RWPE2 (cell line): ENCODE measurements at places on chromosomes 11 and 22.

DNA sequence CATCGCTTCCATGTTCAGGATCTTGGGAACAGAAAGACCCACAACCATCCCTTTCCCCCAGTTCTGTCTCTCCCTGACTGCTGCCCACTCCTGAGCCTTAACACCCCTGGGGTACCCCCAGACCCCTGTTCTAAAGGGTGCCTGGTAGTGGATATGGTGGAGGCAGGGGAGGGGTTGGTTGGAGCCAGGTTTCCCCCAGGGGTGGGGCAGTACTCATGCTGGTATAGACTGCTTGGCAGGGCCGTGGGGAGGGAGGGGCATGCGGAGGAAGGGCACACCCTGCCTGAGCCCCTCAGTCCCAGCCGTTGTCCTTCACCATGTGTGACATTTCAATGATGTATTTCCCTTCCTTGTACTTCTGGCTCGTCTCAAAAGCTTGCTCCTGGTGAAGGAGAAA, 4.0 kb downstream of the YPEL4 start:
- DNase-seq = no peak

- no peak for DNase-seq
These were observed 9.6 kb downstream of the NEAT1 start for GRCh38 chr11:65432100-65432650.

GRCh38 chr22:36077271-36077670, 48.6 kb upstream of the RBFOX2 start:
- DNase-seq = no peak

- peak; percentile 50 for DNase-seq
These were observed 145.9 kb downstream of the ELP4 start for GRCh38 chr11:31655483-31655882.

DNA sequence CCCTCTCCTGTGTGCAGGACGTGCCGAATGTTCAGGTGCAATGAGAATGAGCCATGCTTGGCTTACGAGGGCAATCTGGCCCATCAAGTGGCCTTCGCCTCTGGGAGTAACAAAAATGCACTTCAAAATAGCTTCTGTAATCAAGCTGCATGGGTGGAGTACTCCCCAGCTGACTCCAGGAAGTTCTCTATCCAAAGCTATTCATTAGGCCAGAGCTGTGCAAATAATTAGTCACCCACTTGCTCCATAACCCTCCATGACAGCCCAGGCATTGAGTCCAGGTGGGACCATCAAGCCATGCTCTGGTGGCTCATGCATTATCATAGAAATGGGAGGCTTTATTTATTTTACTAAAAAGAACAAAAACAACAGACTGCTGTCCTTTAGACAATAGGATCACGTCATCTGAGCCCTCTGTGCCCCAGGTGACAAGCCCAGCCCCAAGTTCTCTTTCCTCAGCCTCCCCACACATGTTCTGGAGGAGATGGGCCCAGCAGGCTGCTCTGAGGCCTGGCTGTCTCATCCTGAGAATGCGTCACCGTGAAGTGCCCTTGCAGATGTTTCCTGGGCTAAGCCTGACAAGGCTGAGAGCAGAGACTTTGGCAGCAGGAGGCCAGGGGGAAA, 244.7 kb downstream of the ETS1 start:
- DNase-seq = no peak

GRCh38 chr22:45709866-45710265, 38.2 kb downstream of the ATXN10 start:
- no peak for DNase-seq

DNA sequence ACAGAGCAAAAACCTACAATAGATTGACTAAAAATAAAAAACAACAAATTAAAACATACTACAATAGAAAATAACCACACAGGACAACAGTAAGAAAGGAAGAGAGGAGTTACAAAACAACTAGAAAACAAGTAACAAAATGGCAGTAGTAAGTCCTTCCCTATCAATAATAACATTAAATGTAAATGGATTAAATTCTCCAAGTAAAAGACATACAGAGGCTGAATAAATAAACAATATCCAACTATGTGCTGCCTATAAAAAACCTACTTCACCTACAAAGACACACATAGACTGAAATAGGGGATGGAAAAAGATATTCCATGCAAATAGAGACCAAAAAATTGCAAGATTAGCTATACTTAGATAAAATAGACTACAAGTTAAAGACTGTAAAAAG, 57.0 kb upstream of the RASSF10 start:
- DNase-seq = no peak

DNA sequence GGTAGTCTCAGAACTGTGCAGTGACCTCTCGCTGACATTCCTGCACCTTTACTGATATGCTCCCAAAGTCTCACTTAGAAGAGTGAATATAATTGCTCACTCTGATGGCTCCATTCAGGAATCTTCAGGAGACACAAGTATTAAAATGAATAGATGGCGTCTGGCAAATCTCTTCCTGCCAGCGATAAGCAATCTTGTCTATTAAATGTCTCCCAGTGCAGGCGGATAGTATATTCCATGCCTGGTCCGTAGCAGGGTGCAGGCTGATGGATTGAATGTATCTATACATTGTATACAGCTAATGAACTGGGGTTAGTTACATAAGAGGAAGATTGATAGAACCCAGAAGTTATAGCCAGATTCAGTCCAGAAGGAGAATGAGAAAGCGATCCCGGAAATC, 575.3 kb downstream of the NTM start:
- no peak for DNase-seq

- DNase-seq = no peak
These were observed 25.6 kb upstream of the SORL1-AS1 start for GRCh38 chr11:121478226-121478894.

DNA sequence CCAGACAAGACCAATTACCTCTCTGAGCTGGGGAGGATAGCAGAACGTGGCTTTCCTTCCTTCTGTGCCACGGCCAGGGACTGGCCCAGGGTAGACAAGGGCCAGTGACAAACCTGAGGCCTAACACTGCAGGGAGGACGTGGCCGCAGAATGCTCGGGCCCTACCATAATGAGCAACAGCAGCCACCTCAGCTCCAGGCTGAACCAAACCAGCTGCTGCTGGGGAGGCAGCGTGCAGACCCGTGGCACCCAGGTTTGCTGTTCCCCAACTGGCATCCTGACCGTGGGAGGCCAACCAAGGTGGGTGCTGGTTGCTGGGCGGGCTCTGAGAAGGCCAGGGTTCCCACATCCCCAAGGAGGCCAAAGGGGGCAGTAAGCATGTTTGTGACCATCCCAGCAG, 83.0 kb downstream of the MORC2 start:
- DNase-seq = peak; percentile 56

- no peak for DNase-seq
These were observed 11.0 kb downstream of the IL17REL start for GRCh38 chr22:50001388-50002231.

DNA sequence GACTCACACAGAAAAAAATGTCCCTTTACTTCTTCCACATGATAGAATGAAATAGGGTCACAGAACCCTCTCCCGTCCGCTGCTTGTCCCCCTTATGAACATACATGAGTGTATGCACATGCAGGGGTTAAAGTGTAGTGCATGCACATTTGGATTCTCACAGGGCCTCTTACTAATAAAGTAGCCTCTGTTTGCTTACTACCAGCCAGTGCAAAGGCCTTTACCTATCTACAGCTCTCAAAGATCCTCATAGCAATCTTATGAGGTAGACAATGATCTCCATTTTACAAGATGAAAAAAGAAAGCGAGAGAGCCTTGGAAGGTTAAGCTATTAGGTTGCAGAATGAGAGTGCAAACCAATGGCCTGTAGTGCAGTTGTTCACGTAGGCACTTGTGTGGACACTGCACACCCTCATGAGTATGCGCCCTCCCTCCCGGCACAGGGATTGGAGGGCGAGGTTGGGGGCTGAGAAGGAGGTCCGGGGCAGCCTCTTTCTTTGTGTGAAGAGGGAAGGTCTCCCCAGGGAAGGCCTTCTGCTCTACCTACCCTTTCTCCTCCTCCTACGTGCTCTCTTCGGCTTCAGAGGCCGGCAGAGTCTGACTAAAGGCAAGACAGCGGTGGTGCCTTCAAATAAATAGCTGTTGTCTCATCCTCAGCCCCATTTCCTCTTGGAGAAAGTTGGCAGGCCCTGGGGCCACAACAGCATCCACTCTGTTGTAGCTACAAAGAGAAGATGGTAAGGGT, 91.3 kb downstream of the CEP164 start:
- DNase-seq = no peak

DNA sequence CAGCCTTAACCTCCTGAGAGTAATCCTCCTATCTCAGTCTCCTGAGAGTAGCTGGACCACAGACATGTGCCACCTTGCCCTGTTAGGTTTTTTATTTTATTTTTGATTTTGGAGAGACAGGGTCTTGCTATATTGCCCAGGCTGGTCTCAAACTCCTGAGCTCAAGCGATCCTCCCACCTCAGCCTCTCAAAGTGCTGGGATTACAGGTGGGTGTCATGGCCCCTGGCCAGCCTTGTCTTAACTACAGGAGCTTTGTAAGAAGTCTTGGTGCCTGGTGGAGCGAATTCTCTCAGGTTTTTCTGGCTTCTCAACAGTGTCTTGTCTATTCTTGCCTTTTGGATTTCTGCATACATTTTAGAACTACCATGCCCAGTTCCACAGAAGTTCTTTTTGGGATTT, 546.4 kb downstream of the TBC1D22A start:
- DNase-seq = no peak

DNA sequence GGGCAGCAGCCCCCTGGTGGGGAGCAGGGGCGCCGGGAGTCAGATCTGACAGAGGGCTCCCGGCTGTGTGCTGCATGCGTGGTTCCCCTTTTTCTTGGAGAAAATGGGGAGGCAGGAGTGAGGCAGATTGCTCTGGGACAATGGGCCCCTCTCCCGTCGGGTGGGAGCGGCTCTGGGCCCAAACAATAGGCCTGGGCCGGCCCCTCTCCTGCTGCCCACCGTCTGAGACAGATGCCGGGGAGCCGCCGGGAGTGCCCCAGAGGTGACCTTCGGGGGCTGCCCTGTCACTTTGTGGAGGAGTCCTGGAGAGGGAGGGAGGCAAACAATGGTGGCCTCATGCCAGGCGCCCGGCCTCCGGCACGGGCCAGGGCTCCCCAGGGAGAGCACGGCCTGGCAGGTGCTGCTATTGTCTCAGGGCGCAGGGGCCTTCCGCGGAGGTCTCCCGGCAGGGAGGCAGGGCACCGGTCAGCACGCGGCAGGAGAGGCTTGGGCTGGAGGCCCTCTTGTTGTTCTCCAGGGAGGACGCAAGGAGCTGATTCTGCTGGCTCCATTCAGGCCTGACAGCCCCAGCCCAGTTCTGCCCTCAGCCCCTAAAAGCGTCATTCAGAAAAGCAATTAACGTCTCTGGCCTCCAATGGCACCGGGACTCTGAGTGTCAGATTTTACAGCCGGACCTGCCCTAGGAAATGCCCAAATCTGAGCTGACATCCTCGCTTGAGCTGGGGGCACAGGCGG, 44.8 kb downstream of the SMIM38 start:
- peak; percentile 34 for DNase-seq

DNA sequence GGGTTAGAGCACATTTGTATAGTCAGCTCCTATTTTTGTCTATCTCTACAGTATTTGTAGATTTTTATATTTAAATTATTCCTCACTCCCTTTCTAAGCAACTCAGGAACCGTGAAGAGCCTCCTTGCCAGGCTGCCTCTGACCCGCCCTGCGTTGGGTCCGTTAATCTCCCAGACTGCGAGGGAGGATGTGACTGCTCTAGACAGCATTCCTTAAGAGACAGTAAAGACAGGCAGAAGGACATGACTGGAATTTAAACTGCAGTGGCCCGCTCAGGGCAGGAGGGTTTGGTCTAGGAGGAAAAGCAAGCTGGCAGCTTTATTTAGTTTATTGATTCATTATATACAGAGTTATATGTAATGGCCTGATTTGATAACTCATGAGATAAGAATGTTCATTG, 413.7 kb downstream of the TMEM135 start:
- DNase-seq = no peak

GRCh38 chr11:83918476-83918875, 632.3 kb upstream of the CCDC90B start:
- no peak for DNase-seq

DNA sequence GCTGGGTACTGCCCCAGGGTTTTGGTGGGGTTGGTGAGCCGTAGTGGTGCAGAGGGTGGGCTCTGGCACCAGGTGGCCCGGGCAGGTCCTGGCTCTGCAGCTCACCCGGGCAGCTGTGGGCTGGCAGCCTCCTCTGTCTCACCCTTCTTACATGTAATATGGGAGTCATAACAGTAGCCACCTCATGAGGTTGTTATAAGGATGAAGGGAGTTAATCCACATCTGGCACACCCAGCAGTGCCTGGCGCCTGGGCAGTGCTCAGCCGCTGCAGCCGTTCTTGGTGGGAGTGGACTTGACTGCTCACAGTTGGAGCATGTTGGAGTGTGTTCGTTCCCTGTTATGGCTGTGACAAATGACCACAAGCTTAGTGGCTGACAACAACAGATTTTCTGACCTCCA, 28.7 kb downstream of the IGHMBP2 start:
- DNase-seq = peak; percentile 30

GRCh38 chr11:100133114-100133513, 554.0 kb upstream of the ARHGAP42 start:
- DNase-seq = no peak

- DNase-seq = no peak
These were observed 30.3 kb downstream of the LAYN start for GRCh38 chr11:111570796-111571195.

DNA sequence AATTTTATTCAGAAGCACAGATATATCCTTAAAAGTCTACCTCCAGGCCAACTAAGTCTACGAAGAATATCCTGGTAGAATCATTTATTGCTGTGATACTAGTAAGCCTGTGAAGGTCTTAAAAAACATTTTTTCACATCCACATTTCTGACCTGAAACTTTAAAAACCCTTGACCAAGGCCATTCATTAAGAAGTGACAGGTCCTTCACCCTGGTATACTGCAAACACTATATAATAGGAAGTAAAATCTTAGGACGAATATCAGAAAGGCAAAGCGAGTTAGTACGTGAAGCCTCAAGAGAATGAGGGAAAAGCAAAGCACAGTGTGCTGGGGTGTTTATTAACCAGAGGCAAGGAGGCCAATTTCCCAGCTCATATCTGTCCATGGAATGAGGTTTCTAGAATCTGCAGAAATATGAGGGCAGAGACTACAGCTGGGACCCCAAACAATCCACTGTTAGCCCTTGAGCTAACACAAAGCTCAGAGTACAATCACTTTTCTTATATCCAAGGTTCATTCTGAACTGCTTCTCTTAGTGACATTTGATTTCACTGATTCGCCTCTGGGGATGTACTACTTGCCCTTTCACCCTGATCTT, 71.0 kb downstream of the AMBRA1 start:
- no peak for DNase-seq

GRCh38 chr11:47483457-47483856, 34.5 kb upstream of the RAPSN start:
- DNase-seq = no peak

DNA sequence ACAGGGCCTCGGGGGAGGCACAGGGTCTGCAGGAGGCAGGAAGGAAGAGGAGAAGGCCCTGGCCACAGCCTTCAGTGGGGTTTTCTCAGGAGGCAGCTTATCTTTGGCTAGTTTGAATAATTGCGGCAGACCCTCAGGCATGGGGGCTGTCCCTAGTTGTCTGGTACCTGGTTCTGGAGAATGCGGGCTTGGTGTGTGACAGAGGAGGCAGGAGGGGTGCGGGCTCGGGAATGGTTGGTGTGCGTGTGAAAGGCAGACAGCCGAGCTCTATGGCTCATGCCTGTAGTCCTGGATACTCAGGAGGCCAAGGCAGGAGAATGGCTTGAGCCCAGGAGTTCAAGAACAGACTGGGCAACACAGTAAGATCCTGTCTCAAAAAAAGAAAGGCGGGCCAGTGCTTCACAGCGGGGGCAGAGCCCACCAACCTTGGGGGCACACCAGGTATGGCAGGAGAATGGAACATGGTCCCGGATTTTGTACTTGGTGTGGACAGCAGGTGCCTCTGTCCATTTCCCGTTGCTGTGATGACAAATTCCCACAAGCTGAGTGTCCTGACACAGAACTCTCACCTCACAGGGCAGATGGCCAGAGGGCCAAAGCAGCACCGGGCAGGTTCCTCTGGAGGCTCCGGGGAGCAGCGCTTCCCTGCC, 640.6 kb downstream of the TBC1D22A start:
- no peak for DNase-seq
